Activated T-cell treated with anti-CD3 and anti-CD28 coated beads for 24 hours (primary cell): ENCODE measurements at places on chromosomes 16 and 17.

GRCh38 chr16:85448557-85449190, 164.4 kb upstream of the GSE1 start:
- no peak for DNase-seq

GRCh38 chr17:33459078-33459940, 166.2 kb upstream of the ASIC2 start:
- no peak for DNase-seq

GRCh38 chr17:46191322-46192188, 1.7 kb downstream of the KANSL1 start:
- no peak for DNase-seq

DNA sequence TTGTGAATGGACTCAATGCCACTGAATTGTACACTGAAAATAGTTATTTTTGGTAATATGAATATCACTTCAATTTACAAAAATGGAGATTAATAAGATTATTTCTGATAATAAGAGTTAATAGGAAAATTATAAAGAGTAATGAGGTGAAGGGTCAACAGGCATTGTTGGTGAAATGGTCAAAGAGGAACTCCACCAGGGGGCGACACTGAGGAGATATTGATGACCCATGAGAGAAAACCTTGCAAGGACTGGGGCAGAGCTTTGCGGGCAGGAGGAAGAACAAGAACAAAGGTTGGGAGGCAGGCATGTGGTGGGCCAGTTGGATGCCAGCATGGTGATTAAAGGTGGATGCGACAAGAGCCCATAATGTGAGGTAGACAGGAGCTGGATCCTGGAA, 74.0 kb upstream of the XYLT1 start:
- no peak for DNase-seq

- peak; percentile 8 for DNase-seq
Measured at GRCh38 chr16:12228602-12229499, 252.3 kb downstream of the SNX29 start.

GRCh38 chr16:21626659-21627277, 25.6 kb downstream of the IGSF6 start:
- no peak for DNase-seq

DNA sequence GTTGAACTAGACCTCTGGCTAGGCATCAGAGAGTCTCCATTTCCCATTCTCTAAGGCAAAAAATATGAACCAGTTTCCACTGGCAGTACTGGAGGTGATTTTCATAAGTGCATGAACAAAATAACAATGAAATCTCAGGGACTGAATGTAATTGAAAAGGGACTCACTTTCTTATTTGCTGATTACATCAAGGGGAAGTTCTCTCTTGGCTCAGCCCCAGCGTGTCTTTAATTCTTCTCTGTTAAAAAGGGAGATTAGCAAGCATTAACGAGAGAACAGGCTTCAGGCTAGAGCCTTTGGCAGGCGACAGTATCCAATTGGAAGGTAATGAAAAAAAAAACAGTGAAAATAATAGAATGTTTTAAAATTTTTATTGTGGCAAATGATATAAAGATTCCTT, 34.0 kb upstream of the ADAMTS18 start:
- no peak for DNase-seq

DNA sequence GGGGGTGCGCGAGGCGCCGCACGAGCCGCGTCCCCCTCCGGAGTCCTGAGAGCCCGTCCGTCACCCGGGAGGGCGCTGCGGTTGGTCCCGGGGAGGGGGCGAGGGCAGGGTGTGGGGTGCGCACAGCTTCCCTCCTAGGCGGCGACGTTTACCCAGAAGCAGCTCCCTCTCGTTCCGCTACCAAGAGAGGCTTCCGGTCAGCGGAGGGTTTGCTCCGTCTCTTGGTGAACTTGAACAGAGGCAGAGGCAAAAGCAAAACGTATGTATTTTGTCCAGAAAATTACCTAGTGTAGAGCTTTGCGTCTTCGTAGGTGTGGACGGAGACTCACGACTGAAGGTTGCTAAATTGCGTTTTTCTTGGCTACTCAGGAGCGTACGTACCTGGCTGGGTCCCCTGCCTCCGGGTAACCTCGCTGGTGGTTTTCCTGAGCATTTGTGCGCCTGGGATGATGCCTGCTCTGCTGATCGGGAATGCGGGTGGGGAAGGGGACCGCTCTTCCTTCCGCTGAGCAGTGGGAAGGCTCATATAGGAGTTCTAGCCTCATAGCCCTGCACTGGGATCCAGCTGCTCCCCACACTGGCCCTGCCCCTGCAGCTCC, 833 bp downstream of the WSCD1 start:
- DNase-seq, result no peak

DNA sequence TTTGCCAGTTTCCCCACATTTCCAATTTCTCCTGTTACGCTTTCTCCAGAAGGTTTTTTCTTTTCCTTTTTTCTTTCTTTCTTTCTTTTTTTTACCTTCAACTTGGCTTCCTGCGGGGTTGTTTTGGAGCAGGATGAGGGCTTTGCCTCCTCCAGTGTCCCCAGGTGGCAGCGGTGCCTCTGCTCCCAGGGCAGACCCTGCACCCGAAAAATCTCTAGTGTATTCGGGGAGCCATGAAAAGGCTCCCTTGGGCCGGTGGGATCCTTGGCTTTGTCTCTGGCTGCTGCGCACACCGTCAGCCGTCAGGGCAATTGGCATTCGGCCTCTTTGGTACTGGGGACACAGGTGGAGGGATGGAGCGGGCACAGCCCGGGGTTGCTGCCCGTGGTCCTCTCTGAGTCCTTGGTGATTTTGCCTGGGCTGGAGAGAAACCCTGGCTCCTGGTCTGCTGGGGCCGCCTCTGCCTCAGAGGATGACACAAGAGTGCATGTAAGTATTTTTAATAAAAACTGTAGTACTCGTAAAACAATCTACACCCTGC, 846 bp downstream of the ITGB3 start:
- no peak for DNase-seq

DNA sequence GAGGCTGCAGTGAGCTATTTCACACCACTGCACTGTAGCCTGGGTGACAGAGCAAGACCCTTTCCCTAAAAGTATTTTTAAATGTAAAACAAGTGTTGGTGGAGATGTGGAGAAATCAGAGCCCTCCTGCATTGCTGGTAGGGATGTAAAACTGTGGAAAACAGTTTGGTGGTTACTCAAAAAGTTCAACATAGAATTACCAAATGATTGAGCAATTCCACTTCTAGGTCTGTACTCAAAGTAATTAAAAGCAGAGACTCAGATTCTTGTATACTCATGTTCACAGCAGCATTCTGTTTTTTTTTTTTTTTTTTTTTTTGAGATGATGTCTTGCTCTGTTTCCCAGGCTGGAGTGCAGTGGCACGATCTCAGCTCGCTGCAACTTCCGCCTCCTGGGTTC, 141.8 kb downstream of the PITPNC1 start:
- no peak for DNase-seq

DNA sequence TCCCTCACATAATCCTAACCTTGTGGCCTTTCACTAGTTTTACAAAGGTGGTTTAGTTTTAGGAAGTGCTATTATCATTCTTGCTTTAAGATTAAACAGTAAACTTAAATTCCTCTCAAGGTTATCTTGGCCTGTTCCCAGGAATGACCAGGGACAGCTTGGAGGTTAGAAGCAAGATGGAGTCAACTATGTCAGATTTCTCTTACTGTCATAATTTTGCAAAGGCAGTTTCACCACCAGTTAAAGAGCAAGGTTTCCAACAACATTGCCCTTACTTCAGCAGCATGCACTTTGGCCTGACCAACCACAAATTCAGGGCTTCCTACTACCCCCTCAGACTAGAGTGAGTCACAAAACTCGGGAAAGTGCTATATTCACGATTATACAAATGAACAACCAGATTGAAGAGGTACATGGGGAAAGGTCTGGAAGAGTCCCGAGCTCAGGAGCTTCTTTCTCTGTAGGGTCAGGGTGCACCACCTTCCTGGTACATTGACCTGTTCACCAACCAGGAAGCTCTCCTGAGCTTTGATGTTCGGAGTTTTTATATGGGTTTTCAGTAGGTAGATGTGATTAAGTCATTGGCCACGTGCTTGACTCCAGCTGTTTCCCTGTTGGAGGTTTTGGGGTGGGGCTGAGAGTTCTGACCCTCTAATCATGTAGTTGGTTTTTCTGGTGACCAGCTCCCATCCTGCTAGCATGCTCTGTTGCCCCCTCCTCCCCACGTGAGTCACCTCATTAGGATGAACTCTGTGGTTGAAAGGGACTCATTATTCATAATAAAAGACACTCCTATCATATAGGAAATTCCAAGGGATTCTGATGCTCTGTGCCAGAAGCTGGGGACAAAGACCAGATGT, 19.4 kb downstream of the RHOT1 start:
- no peak for DNase-seq

GRCh38 chr17:36525888-36526287, 8.8 kb downstream of the MYO19 start:
- DNase-seq, result no peak

DNA sequence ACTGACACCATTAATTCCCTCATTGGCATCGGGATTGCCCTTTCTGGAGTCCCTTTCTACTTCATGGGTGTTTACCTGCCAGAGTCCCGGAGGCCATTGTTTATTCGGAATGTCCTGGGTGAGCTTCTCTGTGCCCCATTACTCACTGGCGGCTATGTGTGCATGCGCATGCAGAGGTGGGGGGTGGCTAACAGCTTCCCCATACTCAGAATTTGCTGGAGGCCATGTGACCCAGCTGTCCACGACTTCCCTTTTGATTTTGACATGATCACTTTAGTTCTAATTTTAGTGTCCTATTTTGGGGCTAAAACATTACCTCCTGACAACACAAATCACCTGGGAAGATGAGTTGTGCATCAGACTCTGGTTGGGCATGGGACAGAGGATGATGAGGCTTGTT, 14.1 kb downstream of the SLC7A6OS start:
- no peak for DNase-seq

- no peak for DNase-seq
Measured at GRCh38 chr17:80969030-80969673, 22.5 kb upstream of the CHMP6 start.

GRCh38 chr17:48555258-48556228, 10.6 kb upstream of the HOXB2 start:
- no peak for DNase-seq

- DNase-seq, result peak; percentile 64
Measured at GRCh38 chr17:58335779-58336455, 7.3 kb upstream of the TSPOAP1 start.
